Stimulated activated CD4-positive, alpha-beta T cell treated with anti-CD3 and anti-CD28 coated beads, TNF-alpha, amount 100 ng/mL, for 1 hour (primary cell): ENCODE measurements at places on chromosomes 3 and 15.

GRCh38 chr3:58222161-58222724 is 11.5 kb upstream of the DNASE1L3 start:
- no peak for DNase-seq

- no peak for DNase-seq
Observed at GRCh38 chr3:22245811-22246583, 495.0 kb upstream of the ZNF385D start.

- DNase-seq, result no peak
Observed at GRCh38 chr15:29676961-29677402, 145.3 kb downstream of the TJP1 start.

- no peak for DNase-seq
Observed at GRCh38 chr3:136535906-136536305, 216.3 kb downstream of the STAG1 start.

GRCh38 chr3:186152889-186153292 is 44.0 kb upstream of the ETV5 start:
- DNase-seq, result no peak

GRCh38 chr3:186534113-186534669 is 10.0 kb downstream of the CRYGS start:
- DNase-seq, result no peak

GRCh38 chr15:65115542-65115941 is 542 bp upstream of the UBAP1L start:
- no peak for DNase-seq

GRCh38 chr15:92809880-92810361 is 90.2 kb upstream of the CHD2 start:
- DNase-seq, result no peak

GRCh38 chr15:44706401-44706800 is 4.7 kb downstream of the PATL2 start:
- no peak for DNase-seq

- no peak for DNase-seq
Observed at GRCh38 chr15:48459571-48460442, 128.6 kb downstream of the DUT start.

- DNase-seq, result no peak
Observed at GRCh38 chr3:167084545-167084944, 295.6 kb downstream of the ZBBX start.

DNA sequence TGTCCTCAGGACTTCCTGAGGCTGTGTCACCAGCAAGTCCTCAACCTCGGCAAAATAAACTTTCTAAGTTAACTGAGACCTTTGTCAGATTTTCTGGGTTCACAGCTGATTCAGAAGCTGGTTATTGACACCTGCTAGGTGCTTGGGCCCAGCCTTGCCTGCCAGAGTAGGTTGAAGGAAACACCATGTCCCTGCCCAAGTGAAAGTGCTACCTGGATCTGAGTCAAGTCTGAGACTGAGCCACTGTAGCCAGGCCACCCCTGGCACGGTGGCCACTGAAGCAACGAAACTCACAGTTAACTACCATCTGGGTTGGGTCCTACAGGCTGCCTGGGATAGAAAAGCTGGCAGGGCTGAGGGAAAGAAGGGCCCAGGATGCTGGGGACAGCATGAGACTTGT is 8.2 kb downstream of the HYAL2 start:
- DNase-seq, result no peak

- DNase-seq, result no peak
Observed at GRCh38 chr15:70023769-70024491, 73.8 kb downstream of the TLE3 start.
